Fibroblast of mammary gland (primary cell): ENCODE measurements at places on chromosomes 7 and 10.
A peak's percentile ranks its signal among the peaks of the same experiment; 100 is the strongest.

GRCh38 chr7:94943134-94943533 lies 35.7 kb downstream of the PPP1R9A start:
- no peak for DNase-seq

- DNase-seq, result no peak
Observed at GRCh38 chr7:815284-816216, 16.7 kb upstream of the SUN1 start.

- DNase-seq, result peak; percentile 30
Observed at GRCh38 chr7:117993377-117994003, 120.2 kb upstream of the CTTNBP2 start.

DNA sequence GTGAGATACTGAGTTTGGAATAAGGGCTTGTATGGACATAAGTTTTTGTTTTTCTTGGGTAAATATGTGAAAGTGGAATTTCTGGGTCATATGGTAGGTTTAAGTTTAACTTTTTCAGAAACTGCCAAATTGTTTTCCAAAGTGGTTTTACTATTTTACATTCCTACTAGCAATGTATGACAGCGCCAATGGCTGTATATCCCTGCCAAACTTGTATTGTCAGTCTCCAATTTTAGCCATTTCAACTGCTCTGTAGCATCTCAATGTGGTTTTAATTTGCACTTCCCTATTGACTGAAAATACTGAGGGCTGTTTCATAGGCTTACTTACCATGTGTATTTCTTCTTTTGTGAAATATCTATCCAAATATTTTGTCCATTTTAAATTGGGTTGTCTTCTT lies 90.5 kb upstream of the ZNF32 start:
- DNase-seq, result peak; percentile 24

DNA sequence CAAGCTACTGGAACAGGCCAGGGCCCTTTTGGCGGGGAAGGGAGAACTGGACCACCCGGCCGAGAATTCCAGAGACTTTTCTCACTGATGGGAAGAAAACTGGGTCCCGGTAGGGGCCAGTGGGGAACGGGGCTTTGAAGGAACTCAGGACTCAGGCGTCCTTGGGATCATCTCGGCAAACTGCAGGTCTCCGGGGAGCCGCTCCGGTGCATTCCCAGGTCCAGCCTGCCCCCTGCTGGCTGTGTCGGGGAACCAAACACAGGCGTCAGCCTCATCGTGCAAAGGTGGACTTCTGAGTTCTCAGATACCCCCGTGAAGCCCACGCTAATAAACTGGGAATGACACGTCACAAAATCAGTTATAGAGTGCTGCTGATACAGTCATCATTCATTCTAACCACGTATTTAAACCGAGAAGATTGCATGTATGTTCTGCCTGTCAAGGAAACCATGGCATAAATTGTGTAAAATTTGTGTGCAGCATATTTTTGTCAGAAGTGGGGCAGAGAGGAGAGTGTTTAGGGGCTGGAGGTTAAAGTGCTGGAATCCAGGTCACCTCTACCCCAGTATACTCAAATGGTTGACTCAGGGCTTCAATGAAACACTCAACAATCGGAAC lies 76.1 kb upstream of the CPXM2 start:
- DNase-seq, result peak; percentile 54

DNA sequence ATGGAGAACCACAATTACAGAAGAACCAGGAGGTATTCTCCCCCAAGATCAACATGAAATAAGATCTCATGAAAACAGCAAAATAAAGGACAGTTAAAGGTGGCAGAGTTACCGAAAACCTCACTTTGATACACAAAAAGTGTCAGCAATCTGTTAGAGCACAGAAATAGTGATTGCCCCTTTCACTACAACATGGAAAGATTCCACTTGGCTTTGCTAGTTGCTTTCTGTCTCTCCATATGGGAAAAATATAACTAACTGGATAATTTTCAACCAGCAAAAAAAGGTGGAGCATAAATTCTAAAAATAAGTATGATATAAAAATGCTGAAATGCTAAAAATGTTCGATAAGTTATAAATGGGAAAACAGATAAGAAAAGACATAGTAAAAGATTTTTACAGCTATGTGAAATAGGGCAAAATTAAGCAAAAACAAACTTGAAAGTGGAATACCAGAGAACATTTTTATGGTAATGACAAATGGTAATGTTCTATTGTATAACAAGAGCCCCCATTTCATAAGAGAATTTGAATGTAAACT lies 90.2 kb downstream of the GPR85 start:
- DNase-seq, result no peak
